ENCODE measurements at places on chromosomes 1 and 21.

- DNase-seq, result no peak
Measured at GRCh38 chr1:104991702-104992101, 1242.0 kb downstream of the AMY1C start.

- DNase-seq, result no peak
Measured at GRCh38 chr1:22878626-22879025, 94.0 kb downstream of the LACTBL1 start.

GRCh38 chr21:36076878-36077655 is 7.2 kb downstream of the CBR1 start:
- no peak for DNase-seq

DNA sequence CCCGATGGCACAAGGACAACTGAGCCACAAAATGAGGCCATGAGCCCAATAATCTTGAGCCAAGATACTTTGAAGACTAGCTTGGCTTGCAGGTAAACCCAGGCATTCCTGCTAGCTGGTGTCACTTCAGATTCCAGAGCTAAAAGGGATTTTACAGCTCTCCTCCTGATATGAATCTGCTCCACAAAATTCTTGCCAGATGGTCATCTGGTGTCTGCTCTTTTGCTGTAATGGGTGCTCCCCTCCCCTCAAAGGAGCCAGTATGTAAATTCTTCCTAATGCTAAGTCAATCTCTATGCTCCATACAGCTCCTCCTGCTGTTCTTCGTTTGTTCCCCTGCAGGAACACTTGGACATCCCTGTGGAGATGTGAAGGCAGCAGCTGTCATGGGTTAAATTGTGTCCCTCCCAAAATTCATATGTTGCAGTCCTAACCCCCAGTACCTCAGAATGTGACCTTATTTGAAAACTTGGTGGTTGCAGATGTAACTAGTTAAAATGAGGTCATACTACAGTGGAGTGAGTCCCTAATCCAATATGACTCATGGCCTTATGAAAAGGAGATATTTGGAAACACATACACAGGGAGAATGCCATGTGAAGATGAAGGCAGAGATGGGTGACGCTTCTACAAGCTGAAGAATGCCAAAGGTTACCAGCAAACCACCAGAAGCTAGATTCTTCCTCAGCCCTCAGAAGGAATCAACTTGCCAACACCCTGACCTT is 180.6 kb upstream of the PALMD start:
- DNase-seq, result peak; percentile 76

GRCh38 chr1:181089017-181089675 is 646 bp downstream of the IER5 start:
- no peak for DNase-seq

- DNase-seq, result no peak
Measured at GRCh38 chr1:154478639-154479038, 23.4 kb upstream of the TDRD10 start.

DNA sequence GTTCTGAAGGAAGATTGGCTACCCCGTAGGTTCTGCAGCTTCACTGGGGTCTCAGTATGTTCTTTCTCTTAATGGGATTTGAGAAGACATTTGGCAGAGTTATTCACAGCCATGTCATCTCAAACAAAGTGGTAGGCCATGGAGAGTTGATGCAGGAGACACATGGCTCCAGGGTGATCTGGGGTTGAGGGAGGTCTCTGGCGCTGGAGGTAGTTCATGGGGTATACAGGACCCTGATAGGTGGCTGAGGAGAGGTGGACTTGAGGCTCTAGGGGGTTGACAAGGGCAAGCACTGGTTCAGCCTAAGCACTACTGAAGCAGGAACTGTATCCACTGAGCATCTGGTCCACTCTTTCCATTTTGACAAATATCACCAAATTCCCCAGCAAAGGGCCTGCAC is 100.4 kb downstream of the C1orf94 start:
- DNase-seq, result no peak

- no peak for DNase-seq
Measured at GRCh38 chr21:26055841-26056264, 114.7 kb downstream of the APP start.
